ENCODE measurements at places on chromosomes 11 and 22.

DNA sequence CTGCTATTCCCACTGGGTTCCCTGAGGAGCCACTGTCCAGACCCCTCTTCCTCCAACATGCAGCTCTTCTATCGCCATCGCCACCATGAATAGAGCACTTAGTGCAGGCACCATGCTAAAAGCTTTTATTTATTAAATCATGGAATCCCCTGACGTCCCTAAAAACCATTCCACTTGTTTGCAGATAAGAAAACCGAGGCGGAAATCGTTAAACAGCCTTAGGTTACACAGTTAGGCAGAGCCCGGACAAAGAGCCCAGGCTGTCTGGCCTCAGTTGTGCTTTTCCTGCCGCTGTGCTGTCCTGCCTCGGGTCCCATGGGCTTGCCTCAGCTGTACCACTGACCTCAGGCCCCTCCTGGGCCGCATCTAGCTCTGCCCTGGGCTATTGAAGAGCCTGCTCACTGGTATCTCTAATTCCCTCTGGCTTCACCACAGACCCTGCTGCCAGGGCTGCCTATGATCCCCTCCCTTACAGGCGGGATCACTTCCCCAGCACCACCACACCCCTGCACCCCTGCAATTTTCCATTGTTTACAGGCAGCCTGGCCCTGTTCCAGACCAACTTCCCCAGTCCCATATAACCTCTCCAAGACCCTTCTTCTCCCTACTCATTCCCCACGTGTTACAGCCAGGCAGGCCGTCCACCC is 13.0 kb upstream of the TUB start:
- DNase-seq = no peak

- no peak for DNase-seq
These were observed 582 bp upstream of the ATP6V1E1 start for GRCh38 chr22:17629173-17629489.

DNA sequence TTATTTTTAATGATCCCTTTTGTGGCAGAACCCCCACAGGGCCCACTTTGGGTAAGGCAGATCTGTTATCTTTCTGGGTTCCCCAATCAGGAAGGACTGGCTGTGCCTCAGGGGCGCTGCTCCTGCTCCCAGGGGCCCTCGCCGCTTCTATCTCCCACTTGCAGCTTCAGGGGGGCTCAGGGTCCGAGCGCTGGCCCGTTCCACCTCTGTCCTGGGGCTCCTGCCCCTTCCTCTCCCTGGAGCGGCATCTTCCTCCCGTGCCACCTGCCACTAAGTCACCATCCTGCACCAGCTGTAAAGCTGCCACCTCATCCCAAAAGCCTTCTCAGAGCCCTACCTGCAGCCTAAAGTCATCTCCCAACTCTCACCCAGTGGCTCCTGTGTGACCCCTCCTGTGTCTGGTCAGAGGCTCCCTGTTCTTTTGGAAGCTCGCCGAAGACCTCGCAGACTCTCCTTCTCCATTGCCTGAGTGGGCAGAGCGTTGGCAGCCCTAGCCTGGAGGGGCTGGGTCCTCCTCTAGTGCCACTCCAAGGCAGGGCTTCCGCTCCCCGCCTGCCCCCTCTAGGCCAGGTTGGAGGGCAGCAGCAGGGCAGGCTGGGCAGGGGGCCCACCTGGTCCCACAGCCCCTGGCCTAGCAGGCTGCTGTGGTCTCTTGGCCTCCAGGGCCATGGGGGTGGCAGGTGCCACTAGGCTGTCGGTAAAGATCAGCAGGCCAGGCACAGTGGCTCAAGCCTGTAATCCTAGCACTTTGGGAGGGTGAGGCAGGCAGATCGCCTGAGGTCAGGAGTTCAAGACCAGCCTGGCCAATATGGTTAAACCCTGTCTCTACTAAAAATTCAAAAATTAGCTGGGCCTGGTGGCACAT is 106.7 kb downstream of the MORC2 start:
- no peak for DNase-seq

- DNase-seq = no peak
These were observed 239.0 kb upstream of the PDGFD start for GRCh38 chr11:104402812-104403521.

GRCh38 chr11:5234381-5234834 is at the start of gene HBD:
HBD (minus strand) TSS chr11:5234483; CDS start chr11:5234433, 50 bp downstream.
- DNase-seq = peak; percentile 47

GRCh38 chr11:117750916-117751662 is 45.9 kb downstream of the DSCAML1 start:
- no peak for DNase-seq

- DNase-seq = no peak
These were observed 719.6 kb downstream of the BRD1 start for GRCh38 chr22:49107961-49108530.

- no peak for DNase-seq
These were observed 62.4 kb downstream of the SMCO4 start for GRCh38 chr11:93480756-93481155.

DNA sequence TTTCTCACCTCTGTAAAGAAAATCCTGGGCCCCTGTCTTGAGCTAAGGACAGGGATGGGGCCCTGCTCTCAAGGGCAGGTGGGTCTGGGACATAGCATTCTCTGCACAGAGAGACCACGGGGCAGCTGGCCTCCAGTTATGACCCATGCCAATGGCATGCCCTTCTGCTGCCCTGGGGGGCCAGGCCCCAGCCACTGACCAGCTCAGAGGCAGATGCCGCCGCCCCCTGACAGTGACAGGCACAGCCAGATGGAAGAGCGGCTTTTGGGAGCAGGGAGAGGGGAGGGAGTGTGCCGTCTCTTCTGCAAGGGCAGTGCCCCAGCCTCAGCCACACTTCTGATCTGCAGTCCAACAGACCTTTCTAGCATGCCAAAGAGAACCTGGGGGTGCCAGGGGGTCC is 114.8 kb upstream of the NAV2 start:
- DNase-seq = no peak

- DNase-seq = no peak
These were observed 31.2 kb downstream of the RRP8 start for GRCh38 chr11:6572215-6572614.

DNA sequence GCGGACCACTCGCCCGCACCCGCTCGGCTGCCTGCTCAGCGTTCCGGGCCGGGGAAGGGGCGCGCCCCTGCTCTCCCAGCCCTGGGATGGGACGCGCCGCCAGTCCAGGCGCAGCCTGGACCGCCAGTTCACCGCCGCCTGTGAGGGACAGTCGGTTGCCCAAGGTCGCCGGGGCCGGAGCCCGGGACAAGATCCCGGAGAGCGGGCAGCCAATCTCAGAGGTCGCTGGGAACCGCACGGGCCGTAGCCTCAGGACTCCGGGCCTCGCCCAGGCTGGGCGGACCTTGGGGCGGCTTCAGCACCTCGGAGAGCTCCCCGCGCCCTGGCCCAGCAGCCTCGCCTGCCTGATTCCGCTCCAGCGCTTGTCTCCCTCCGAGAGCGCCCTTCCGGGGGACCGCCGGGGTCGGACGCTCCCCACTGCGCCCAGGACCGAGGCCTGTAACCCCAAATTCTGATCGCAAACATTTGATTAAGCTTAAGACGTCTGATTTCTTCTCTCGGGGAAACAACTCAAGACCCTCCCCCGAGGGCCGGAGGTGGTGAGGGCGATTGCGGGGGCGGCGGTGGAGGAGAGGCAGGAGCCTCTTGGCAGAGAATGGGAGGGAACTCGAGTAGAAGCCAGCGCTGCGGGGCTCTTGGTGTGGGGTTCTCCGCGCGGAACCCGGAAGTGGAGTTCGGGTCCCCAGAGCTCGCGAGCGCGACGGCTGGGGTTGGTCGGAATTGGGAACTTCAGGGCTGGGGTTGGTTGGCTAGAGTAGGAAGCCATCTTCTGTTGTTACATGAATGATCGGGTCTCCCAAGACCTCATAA is 1.1 kb upstream of the CHRM4 start:
- DNase-seq = peak; percentile 70

DNA sequence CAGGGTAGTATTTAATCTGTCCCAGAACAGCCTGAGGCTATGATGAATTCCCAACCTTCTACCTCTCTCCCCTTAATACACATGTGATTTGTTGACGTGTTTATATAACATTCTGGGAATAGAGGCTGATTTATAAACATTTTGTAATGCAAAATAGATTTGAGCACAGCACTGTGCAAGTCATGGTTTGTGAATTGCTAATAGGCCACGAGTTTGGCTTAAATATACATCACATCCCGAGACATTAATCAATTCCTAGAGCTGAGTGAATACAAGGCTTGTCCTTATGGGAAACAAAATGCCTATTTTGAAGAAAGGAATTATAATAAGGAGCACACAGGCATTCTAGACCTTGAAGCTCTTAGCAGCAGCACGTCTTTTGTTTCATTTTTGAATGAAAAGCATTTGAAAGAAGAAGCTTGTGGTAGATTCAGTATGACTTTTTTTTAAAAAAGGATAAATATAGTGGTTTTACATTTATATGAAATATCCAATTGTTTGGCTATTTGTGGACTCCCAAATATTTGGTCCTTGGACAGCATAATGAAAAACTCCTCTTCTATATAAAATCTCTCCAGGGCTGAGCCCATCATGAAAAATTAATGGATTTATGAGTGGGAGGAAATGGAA is 116.4 kb downstream of the SLC17A6 start:
- DNase-seq = no peak

DNA sequence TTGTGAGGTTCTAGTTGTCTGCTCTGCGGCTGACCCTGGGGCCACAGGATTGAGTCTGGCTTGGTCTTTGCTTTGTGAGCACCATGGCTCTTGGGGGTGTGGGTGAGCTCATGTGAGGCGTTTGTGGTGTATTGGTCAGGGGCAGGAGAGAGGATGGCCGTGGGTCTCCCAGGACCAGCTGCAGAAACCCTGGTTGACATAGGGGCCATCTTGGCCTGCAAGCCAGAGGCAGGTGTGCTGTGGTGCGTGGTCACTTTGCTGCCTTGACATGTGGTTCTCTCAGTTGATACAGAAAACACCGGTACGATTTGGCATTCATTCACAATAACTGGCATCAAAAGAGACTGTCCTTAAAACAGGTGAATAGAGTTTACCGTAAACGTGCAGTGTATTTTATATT is 11.3 kb downstream of the PHRF1 start:
- no peak for DNase-seq

DNA sequence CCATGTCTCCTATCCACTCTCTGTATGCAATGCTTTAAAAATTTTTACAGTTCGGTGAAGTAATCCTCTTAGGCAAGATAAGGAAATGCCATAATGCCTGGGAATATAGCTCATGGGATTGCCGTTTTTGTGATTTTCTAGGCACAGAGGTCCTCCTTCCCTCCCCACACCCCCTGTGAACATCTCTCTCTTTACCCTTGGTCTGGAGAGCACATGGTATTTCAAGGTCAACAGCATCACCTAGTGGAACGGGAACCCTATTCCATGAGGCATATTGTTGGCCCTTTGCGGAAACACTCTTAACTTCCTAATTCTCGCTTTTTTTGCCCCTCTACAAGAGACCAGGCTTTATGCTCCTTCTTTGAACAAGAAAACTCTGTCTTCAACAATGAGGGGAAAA is 8.8 kb downstream of the NXPE4 start:
- DNase-seq = no peak

DNA sequence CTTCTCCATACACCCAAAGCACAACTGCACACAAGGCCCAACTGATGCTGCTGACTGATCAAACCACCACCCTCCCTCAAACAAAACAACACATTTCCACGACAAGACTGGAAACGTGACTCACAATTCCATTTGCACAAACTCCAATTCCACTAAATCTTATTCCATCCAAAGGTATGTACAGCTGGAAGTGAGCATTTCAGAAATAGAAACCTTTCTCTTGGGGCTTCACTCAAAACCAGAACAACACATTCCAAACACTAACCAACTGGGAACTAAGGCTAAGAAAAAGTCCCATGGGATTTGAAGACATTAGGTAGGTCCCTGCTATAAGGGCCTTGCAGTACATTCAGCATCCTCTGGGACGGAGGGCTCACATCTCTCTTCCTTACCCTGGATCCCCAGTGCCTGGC is 19.6 kb downstream of the MORC2 start:
- no peak for DNase-seq

DNA sequence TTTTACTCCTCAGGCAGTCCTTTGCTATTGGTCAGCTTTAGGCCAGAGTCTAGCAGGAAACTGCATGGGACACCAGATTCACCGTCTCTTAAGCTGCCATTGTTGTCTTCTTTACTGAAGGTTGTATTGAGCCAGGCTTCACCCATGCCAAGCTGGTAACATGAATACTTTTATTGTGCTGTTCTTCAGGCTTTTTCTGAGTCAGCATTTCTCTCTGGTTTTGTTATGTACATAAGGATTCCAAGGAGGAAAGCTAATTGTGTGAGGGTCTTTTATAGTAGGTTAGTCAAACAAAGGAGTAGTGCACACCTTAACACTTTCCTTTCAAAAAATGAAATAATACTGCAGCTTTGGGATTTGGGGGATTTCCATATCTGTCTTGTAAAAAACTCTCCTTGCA is 252.8 kb downstream of the JRKL start:
- DNase-seq = no peak

- no peak for DNase-seq
These were observed 710 bp downstream of the DERL3 start for GRCh38 chr22:23837911-23838680.

- no peak for DNase-seq
These were observed 42.0 kb downstream of the CD82 start for GRCh38 chr11:44607319-44607962.

DNA sequence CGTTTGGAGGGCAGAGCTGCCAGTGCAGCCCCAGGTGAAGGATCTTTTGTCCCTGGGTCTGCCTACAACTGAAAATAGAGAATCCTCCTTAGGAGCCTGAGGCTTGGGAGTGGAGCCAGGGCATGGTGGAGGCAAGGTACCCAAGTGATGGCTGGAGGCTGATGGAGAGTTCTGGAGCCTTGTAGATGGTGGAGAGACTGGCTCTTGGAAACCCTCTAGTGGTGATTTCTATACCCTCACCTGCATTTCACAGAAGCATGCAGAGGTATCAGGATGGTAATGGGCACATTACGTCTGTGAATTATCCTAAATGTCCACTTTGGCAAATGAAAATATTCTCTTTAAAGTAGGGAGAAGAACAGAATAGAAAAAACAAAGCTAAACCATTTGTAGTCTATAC is 44.4 kb downstream of the INSC start:
- DNase-seq = peak; percentile 22

GRCh38 chr11:122601141-122602125 is 54.1 kb upstream of the UBASH3B start:
- DNase-seq = no peak

DNA sequence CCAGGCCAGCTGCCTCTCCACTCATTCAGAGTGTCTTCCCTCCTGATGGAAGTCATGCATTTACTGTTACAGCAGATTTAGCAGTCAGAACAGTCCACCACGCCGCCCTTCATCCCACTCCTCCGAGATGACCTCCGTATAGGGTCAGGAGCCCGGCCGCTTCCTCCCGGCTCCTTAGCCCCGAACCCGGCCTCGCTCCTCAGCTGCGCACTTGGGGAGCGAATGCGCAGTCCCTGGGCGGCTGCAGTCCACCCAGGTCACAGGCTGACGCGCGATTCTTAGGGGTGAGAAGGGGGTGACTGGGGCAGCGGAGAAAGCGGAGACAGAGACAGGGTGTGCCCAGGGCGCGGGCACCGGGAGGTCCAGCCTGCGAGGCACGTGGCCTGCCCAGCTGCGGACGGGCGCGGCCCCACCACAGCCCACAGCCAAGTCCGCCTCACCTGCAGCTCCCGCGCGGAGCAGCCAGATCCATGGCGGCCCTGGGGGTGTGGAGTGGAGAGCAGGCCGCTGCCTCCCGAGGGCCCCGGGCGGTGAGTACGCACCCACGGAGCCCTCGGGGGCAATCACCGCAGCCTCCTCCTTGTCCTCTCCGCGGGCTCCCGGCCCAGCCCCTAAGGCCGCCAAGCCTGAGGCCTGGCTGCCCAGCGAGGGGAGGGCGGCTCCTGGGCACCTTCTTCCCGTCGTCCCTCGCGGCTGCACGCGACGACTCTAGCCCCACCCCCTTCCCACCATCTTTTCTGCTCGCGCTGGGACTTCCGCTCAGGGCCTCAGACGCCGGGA is 286.6 kb downstream of the BRD1 start:
- no peak for DNase-seq

All from GDM1 (cell line).